ENCODE measurements at places on chromosomes 2 and 18.

DNA sequence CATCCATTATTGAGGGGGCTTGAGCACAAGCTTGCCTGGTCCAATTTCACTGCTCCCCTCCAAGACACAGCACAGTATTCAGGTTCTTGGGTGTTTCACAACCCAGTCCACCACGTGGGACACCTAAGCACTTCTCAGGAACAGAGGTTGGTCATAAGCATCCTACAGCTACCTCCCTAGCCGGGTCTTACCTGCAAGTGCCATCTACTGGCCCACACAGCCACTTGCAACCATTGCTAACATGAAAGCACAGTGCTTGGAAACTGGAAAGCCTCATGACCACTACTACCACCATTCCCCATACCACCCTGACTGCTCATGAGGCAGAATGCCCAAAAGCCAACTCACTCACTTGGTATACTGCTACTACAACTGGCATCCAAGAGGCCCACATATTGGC is 105.7 kb upstream of the RPRM start:
- DNase-seq: no peak

- DNase-seq: no peak
These were observed 20.3 kb downstream of the SNRPD1 start for GRCh38 chr18:21632393-21632792.

- DNase-seq: no peak
These were observed 113.3 kb upstream of the ODC1 start for GRCh38 chr2:10561288-10562035.

DNA sequence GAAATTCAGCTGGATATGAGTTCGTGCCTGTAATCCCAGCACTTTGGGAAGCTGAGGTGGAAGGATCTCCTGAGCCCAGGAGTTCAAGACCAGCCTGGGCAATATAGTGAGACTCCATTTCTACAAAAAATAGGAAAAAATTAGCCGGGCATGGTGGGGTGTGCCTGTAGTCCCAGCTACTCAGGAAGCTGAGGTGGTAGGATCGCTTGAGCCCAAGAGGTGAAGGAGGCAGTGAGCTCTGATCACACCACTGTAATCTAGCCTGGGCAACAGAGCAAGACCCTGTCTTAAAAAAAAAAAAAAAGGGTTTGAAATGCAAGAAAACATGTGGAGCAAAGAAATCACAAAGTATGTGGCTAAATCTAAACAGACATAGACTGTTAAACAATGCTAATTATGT is 9.8 kb downstream of the CGREF1 start:
- no peak for DNase-seq

DNA sequence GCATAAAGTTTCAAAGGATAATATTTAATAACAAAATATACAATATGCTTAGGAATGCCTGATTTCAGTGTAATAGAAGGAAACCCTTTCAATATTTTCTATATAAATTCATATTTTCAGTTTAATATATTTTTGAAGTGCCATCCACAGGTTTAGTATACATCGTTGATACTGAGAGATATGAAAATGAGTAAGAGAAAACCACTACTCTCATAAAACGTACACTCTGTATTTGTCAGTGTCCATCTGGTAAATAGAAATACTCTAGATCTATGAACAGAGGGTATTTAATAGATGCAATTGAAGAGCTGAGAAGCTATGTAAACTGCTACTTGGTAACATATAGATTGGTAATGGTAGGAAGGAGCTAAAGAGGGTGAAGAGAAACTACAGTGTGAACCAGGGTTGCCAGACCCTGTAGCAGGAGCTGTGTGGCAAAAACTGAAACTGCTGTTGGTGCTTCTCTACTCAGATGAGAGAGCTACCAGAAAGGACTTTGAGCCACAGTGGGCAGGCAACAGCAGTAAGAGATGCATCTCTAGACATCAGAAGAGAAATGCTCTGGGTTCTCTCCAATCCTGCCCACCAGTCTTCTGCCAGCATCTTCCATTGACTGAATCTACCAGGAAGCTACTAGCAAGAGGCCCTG is 187.4 kb downstream of the CCDC102B start:
- DNase-seq: no peak

- DNase-seq: no peak
These were observed 496.7 kb downstream of the NRXN1 start for GRCh38 chr2:50535256-50535655.

DNA sequence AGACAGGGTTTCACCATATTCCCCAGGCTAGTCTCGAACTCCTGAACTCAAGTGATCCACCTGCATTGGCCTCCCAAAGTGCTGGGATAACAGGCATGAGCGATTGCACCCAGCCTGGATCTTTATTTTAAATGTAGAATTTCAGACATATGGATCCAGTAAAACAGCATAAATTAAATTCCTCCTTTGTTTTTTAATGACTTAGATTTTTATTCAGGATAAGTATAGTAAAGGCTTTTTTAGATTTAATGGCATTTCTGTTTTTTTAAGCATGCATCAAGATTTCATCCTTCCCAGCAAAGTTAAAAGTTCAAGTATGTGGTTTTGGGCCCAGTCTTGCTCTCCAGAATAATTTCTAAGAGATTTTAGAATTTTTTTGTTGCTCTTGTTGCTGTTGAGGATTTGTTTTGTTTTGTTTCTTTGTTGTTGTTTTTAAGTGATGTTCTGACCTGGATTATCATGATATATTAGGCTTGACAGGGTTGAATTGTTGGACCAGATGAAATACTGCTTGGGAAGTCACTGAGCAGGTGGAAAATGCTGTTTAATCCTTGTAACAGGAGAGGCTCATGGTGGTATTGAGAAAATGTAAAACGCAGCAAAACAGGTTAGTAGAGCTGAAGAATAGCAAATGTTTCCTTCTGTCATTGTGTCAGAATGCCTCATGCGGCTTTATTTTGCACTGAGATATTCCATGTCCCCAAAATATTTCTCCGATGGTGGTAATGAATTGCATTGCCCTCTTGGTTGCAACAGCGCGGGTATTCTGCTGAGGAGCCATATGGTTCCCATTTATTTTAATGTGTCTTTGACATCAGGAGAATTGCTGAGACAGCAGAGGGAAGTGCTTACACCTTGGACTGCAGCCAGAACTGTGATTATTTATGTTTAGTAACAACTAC is 147.9 kb downstream of the GALNT3 start:
- DNase-seq: no peak

DNA sequence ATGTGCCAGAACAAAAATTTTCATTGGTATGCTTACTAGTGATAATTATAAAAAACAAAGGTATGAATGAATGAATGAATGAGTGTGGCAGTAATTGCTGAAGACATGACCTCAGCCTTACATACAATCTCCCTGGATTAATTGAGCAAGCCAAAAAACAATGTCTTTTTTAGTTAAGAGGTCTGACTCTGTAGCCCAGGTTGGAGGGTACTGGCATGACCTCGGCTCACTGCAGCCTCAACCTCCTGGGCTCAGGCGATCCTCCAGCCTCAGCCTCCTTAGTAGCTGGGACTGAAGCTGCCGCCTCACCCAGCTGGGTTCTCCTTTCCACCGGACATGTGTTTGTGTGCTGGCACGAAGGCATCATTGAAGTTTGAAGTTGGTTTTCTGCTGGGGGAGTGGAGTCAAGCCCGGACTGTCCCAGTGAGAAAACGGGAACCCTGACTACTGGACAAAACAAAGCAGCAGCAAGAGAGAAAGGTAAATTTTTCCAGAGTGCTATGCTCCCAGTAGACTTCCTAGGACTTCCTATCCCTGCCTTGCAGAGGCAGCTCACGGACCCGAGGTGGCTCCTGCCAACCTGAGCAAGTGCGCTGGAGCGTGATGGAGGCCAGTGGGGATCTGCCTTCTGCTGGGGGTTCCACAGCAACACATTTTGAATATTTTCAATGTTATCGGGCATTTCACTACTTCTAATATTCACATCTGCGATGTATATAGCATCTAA is 6.4 kb upstream of the IMP4 start:
- DNase-seq: no peak

DNA sequence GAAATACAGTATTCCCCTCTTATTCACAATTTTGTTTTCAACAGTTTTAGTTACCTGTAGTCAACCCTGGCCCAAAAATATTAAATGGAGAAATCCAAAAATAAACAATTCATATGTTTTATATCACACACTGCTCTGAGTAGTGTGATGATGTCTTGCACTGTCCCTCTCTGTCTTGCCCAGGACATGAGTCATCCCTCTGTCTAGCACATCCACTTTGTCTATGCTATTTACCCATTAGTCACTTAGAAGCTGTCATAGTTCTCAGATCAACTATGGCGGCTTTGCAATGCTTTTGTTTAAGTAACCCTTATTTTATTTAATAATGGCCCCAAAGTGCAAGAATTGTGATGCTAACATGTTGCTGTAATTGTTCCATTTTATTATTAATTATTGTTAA is 380.6 kb upstream of the REG3G start:
- no peak for DNase-seq

- DNase-seq: no peak
These were observed 211.0 kb downstream of the MBD5 start for GRCh38 chr2:148231858-148232257.

DNA sequence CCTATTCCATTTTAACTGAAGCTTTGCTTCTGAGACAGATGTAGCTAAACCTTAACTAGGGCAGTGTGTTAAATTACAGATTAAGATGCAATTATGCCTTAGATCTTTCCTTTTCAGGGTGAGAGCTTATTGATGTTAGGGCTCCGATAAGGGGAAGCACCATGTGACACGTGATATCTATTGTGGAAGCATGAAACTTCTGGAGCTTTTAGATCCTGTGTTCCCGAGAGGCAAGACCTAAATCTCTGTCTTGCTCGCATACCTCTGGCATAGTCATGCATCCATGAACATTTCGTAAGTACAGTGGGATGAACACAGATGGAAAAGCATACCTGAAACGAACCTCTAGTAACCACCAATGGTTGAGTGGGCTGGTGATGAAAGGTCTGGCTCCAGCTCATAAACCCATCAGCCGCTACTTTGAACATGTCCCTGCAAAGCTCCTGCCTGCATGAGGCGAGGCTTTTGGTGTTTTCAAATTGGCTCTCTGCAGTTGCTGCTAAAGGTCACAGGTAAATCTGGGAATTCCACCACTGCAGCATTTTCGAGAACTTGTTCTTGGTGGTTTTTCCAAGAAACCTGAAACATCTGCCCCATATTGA is 3.7 kb upstream of the NRP2 start:
- no peak for DNase-seq

- no peak for DNase-seq
These were observed 103.9 kb upstream of the TMEFF2 start for GRCh38 chr2:192298664-192299063.

DNA sequence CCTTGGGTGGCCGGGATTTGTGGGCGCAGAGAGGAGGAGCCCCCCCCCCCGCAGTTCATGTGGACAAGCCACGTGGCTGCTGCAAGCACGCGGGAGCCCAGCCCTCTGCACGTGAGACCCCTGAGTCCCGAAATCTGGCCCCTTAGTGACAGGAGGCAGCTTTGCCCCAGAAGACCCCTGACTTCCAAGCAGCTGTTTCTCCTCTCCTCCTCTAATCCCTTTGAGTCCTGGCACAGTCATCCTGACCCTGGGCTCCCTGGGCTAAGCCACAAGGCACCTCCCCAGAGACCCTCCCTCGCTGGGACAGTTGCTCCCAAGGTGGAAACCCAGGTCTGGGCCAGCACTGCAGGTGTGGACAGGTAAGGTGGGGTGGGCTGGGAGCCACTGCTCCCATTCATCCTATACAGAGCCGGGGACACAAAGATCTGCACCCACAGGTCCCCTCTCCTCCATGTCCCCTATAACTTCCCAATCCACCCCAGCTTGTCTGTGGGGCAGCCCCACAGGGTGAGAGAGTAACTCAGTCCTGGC is 923 bp downstream of the TEKT4 start:
- no peak for DNase-seq

GRCh38 chr2:26235089-26235488 is 9.3 kb downstream of the HADHA start:
- no peak for DNase-seq

DNA sequence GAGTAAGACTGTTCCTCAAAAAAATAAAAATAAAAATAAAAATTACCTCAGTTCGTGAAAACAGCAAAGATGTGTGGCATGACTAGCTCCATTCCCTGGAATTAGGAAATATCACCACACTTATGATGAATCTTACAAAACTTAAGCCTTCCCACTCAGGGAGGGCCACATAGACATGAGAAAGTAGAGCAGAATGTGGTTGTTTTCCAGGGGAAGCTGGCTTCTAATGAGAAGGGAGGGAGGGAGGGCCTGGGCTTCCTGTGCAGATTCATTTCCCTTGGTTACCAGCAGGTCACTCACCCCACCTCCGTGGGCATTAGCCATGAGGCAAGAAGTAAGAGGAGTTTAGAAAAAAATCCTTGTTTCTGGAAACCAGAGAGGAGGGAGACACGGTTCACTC is 95.9 kb upstream of the RMDN2 start:
- DNase-seq: no peak

DNA sequence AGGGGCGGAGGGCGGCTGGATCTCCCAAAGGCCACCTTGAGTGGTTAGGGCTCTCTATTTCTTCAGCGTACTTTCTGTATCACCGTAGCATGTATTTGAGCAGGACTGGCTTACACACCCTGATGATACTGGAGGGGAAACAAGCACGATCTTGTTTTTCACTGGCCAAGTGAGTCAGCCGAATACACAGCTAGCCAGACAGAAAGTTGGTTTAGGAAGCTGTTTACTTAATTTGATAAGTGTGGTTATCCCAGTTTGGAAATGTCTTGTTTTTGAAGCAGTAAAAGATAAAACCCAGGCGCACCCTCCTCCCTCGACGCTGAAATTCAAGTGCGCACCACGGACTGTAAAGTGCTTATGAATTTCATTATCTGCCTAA is 582 bp downstream of the RIOK3 start:
- DNase-seq: peak; percentile 6

DNA sequence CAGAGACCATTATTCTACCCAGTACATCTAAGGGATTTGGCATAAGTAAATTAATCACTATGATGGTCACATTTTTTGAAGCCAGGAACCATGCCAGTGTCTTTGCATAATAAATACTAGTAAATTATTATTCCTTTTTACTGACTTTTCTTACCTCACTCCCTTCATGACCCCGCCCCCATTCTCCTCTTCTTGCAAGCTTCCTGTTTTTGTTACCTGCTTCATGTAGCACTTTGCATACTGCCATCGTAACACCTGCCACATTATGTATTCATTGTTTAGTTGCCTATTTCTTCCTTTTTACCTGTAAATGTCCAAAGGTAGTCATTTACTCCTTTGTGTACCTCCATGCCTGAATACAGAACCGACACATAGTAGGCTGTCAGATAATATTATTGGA is 309.5 kb downstream of the KIAA1328 start:
- DNase-seq: no peak

- no peak for DNase-seq
These were observed 88.5 kb upstream of the TACR1 start for GRCh38 chr2:75287624-75288316.

Data from stimulated activated CD4-positive, alpha-beta T cell treated with anti-CD3 and anti-CD28 coated beads, Interleukin-12 subunit alpha, Interleukin-12 subunit beta, amount 100 ng/mL, for 48 hours (primary cell).